BJ (cell line): ENCODE measurements at places on chromosomes 16 and 17.

- no peak for DNase-seq
Observed at GRCh38 chr17:17856386-17856785, 19.6 kb upstream of the SREBF1 start.

DNA sequence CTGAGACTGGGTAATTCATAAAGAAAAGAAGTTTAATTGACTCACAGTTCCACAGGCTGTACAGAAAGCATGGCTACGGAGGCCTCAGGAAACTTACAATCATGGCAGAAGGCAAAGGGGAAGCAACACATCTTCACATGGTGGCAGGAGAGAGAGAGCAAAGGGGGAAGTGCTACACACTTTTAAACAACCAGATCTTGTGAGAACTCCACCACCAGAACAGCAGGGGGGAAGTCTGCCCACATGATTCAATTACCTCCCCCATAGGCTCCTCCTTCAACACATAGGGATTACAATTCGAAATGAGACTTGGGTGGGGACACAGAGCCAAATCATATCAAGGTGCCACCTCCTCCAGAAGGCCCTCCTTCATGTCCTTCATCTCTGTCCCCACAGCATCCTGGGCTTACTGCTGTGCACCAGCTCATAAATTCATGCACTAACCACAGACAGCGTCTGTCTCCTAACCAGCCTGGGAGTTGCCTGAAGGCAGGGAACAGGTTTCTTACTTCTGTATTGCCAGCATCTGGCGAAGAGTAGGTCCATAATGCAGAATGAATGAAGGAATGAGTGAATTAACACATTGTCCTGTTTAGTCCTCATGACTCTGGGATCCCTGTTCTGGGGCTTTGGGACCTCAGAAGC is 74.4 kb downstream of the WSB1 start:
- no peak for DNase-seq

- DNase-seq: no peak
Observed at GRCh38 chr17:74525781-74526288, 5.4 kb downstream of the CD300LB start.

DNA sequence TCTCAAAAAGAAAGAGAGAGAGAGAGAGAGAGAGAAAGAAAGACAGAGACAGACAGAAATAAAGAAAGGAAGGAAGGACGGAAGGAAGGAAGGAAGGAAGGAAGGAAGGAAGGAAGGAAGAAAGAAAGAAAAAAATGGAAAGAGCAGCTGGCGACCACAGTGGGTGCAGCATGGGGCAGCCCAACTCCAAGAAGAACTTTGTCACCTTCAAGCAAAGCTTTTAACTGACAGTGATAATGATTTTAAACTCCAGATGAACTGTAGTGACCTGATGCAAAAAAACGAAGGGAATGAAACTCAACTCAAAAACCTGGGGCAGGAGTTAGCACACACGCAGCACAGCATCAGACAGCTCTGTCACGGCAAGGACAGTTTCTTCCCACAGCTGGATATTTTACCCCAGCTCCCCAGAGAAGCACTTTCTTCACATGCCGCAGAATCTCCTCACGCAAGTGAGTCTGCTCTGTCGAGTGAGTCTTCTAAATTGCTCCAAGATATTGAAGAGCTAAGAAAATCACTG is 5.0 kb upstream of the ARHGAP17 start:
- no peak for DNase-seq

DNA sequence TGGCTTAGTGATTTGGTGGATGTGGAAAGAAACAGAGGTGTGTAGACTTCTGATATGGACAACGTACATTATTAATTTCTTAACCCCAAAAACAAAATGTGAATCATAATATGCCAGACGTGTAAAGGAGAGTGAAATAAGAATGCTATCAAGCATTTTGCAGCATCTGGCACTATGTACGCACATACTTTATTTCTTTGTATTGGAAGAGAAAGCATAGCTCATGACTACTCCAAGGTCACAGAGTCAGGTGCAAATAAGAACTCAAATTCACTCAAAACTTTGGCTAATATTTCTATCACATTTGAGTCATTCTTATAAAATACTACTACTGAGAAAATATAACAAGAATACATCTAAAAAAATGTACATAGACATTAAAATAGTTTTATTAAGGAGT is 74.8 kb downstream of the TTC19 start:
- DNase-seq: no peak

GRCh38 chr17:40511667-40512220 is 10.3 kb upstream of the TNS4 start:
- no peak for DNase-seq

- no peak for DNase-seq
Observed at GRCh38 chr16:83220066-83220465, 587.7 kb upstream of the HSBP1 start.

DNA sequence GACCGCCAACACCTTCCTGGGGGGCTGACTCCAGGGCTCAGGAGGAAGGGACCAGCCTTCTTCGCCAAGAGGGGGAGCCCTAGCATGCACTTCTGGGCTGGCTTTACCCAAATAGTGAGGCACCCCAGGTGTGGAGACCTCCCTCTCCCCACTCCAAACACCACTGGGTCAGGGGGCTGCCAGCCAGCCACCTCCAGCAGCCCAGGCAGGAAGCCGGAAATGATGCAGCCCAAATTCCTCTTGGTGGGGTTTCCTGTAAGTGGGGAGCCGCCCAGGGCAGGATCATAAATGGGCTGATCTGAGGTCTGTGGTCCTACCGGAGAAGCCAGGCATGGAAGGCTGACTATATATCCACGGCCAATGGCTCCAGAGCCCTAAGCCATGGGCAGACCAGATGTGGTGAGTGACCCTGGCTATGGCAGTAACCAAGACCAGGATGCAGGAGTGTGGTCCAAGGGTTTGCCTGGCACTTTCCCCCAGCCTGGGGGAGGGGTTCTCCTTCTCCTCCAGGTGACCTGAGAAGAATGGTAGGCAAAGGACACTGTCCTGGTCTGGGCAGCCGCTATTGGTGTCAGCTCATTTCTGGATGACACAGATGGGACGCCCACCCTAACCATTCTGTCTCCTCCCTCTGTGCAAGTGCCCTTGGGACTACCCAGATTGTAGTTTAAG is 4.2 kb downstream of the GIT1 start:
- no peak for DNase-seq

- no peak for DNase-seq
Observed at GRCh38 chr16:57865746-57866528, 63.6 kb upstream of the KIFC3 start.

DNA sequence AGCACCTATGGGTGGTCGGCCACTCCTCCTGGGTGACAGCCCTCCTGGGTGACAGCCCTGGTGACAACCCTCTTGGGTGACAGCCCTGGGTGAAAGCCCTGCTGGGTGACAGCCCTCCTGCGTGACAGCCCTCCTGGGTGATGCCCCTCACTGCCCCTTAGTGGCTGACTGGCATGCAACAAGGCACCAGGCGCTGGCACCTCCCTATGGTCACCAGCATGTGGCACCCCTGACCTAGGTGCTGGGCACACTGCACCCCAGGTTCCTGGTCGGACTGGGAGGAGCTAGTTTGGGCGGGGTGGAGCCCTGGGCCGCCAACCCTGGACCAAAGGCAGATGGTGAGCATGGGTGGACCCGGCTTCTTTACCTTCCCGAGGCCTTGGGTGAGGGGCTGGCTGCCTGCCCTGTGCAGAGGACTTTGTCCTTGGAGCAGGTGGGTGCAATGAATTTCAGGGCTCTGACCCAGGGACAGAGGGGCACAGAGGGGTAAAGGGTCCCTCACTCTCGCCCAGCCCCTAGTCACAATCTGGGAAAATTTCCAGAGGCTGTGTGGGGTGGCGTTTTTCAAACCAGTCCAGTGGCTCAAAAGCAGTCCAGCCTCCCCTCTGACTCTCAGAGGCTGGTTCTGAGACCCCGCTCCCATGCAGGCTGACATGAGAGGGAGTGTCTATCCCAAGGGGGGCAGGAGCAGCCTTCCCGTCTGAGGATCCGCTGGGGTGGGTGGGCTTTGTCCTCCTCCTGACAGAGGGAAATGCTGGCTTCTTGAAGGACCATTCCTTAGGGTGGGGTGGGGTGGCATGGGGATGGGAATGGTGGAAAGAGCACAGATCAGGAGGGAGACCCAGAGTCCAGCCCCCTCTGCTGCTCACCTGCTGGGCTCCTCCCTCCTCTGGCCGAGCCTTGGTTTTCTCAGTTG is 25.9 kb upstream of the TNFRSF13B start:
- no peak for DNase-seq

- DNase-seq: no peak
Observed at GRCh38 chr16:82755570-82756282, 129.0 kb downstream of the CDH13 start.

- no peak for DNase-seq
Observed at GRCh38 chr17:28960256-28961061, 9.1 kb upstream of the PHF12 start.

DNA sequence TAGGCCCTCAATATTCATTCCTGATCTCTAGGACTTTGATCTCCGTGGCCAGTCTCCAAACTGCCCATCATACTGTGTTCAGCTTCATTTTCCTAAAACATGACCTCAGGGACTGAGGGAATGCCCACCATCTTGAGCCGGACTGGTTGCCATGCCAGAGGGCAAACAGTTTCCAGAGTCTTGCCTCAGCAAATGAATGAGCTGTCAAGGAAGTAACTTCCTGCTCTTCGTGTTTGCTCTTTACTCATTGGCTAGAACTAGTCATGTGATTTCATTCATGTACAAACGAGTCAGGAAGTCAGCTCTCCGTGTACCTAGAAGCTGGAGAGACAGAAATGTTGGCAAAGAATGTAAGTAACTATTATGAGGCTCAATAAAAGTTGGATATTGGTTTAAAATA is 50.2 kb downstream of the ANKFN1 start:
- no peak for DNase-seq

DNA sequence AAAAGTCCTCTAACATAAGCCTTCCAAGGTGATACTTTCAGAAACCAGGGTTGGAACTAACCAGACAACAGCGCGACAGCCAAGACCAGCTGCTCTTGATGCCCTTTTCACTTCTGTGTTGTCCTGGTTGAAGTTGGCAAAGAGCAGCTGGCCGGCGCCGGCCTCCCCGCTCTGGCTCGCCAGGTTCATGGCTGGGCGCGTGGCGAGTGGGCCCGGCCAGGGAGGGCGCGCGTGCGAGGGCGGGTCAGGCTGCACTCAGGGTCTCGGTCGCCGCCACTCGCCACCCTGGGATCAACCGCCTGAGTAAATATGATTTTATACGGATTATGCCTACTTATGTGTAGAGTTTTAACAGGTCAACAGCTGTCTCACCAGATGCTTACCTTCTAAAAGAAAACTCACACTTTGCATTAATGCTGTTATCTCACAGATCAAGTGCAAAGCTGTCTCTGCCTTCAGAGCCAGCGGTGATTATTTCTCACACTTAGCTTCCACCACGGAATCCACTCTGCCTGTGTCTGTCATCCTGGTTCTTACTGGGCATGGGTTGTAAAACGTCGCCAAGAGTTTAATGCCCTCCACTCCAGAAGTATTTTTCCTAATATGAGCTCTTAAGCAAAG is 13.5 kb downstream of the KCTD2 start:
- DNase-seq: no peak

DNA sequence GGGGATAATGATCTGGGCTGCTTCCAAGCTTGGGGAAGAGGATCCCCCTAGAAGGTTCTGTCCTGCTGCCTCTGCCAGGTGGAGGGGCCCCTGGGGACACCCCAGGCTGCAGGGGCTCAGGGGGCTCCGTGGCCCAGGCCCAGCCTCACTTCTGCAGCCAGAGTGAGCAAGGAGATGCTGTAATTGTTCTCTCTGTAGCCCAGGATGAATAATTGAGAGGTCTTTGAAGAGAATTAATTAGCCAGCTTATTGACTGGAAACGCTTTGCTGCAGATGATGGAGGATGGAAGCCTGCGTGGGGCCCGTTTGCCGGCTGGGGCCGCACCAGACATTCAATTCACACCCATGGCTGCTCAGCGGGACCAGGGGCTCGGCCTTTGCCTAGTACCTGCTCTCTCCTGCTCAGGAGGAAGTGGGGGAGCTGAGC is 38.5 kb downstream of the TMEM235 start:
- no peak for DNase-seq

DNA sequence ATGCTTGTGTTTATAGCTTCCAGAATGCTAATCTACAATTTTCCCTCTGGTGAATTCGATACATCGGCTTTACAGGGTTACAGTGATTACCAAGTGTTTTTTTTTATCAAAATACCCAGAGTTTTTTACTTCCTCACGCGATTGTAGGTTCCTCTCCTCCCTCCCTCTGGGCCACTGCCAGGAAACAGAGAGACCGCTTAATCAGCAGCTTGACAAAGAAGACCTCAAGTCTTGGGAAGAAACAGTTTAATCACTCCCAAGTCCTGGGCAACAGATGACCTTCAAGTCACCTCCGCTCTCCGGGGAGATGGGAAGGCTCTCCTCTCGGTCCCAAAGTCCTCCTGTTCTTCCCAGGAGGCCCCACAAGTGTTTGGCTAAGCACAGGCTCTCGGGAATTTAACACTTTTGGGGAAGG is 23.5 kb downstream of the SMTNL2 start:
- DNase-seq: no peak

- no peak for DNase-seq
Observed at GRCh38 chr16:53989597-53989996, 285.6 kb downstream of the FTO start.

DNA sequence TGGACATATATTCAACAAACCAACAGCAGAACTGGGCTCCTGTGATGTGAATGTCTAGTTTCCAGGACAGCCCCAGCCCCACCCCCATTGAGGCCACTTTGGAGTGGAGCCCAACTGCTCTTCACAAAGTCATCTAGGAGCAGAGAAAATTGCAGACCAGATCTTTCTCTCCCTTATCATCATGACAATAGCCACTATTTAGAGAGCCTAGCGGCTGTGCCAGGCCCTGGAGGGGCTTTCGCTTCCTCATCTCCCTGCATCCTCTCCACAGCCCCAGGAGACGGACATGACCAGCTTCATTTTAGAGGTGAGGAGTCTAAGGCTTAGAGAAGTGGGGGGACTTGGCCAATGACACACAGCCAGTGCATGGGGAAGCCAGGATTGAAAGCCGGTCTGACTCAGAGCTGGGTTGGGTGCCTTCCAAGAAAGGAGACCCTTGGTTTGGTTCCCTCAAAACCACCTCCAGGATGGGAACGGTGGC is 1.4 kb downstream of the PRSS8 start:
- no peak for DNase-seq

GRCh38 chr16:21120976-21121520 is 29.6 kb downstream of the DNAH3 start:
- no peak for DNase-seq

DNA sequence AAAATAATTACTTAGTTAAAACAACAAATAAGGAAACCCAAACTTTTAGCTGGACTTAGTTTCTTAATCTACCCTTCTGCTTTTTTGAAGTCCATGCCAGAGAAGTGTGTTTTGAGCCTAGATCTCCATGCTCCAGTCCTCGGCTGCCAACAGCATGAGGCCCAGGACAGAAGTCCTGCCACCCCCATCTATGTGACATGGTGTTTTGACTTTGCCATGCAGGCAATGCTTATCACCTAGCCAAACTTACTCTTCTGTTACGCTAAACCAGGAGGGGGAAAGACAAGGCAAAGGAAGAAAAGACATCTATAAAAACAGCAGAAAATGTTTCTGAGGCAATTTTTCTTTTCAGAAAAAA is 119.5 kb downstream of the PARN start:
- no peak for DNase-seq

- no peak for DNase-seq
Observed at GRCh38 chr17:81480140-81481072, 32.2 kb downstream of the ACTG1 start.
